ENCODE measurements at places on chromosomes 3 and 15.

- DNase-seq = no peak
Observed at GRCh38 chr3:125960066-125960424, 8.9 kb upstream of the ROPN1B start.

DNA sequence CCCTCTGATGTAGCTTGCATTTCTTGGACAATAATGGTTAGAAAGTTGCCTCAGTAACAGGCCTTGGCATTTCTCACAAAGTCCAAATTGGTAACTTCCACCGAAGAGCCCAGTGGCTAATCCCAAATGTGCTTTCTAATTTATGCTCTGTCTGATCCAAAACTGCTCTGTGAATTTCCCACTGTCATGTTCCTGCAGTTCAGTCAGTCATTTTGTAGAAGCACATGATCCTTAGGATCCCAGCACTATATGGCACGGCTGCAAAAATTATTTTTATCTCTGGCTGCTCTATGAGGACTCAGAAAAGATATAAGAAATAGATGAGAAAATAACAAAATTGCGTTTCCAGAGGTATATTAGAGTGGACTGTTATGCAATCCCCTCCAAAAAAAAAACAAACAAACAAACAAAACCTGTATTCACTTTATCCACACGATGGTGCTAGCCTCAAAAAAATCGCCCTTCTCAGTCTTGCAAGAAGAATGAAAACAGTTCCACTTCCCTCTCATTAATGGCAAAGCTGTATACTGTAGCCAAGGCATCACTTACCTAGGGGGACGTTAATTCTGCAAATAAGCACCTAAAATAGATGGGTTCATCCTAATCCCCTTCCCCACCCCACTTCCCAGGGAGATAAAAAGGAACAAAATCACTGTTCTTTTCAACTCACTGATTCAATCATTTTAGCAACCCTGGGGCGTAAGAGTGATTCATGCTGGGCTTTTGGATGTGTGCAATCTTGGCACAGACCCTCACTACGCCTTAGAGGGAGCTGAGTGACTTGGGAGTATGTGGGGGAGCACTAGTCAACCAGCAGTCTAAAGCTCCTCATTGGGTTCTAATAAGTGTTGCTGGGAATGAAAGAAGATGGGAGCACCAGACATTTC is 61.3 kb downstream of the TMCO5A start:
- DNase-seq = no peak

DNA sequence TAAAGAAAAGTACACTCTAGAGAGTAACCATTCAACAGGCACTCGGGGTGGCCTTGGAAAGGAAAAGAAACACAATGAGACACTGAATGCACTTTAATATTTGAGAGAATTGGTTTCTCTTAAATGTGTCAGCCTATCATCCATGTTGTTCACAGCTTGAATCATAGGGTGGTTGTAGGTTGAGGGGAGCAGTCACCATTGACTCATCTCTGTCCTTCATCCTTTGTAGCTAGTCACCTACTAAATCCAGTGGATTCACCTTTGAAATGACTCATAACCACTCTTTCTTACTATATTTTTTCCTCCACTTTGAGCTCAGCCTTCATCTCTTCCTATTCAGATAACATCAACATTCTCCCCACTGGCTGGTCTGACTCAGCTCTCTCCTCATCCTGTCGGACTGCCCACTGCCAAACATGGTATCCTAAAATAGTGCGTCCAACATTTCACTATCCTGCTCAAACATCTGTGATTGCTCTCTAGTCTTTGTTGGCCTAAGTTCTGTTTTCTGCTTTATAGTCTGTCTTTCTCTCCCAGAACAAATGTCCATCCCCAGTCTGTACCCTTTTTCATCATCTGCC is 182.7 kb upstream of the GADL1 start:
- no peak for DNase-seq

GRCh38 chr3:87318617-87319021 is 42.2 kb upstream of the POU1F1 start:
- no peak for DNase-seq

GRCh38 chr15:60589253-60589652 is 110.3 kb upstream of the ICE2 start:
- no peak for DNase-seq

- no peak for DNase-seq
Observed at GRCh38 chr3:184008161-184008560, 9.5 kb downstream of the ABCC5 start.

DNA sequence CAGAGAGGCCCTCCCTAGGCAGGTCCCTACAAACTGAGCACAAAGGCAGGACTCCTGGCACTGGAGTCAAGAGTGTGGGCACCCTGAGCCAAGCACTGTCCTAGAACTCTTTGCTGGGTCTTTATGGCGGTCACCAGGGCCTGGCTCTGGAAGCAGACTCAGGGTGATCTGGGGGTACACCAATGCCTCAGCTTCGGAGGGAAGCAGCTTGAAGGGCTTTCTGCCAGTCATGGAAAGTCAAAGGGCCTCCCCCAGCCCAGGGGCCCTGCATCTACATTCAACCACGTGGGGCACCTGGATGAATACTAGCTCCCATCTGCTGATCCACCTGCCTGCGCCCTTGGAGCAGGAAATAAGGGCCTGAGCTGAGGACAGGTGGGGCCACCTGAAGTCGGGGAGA is 7.4 kb downstream of the EPB42 start:
- DNase-seq = no peak

GRCh38 chr15:90294601-90295269 is 29.3 kb downstream of the NGRN start:
- DNase-seq = no peak

GRCh38 chr15:40310001-40310959 is 2.5 kb upstream of the PLCB2 start:
- DNase-seq = no peak
